NCI-H1417 (cell line): ENCODE measurements at places on chromosomes 3 and 15.
A peak's percentile ranks its signal among the peaks of the same experiment; 100 is the strongest.

DNA sequence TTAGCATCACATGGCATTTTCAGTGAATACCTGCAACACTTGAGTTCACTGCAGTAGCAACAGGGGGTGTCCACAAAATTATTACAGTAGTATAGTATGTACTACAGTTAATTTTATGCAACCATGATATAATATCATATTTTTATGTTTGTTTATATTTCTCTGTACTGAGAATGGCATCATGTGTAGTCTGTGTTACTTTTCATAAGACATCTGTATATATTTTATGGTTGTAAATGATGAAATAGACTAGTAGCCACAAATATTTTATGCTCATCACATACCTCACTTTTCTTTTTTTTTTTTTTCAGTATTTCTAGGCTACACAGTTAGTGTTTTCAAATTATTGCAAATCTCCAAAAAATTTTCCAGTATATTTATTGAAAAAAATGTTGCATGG lies 22.4 kb downstream of the PHLDB2 start:
- DNase-seq, result no peak

- DNase-seq, result no peak
Measured at GRCh38 chr15:57445872-57446271, 69.6 kb downstream of the CGNL1 start.

- no peak for DNase-seq
Measured at GRCh38 chr3:117556646-117557407, 847.2 kb downstream of the TUSC7 start.

DNA sequence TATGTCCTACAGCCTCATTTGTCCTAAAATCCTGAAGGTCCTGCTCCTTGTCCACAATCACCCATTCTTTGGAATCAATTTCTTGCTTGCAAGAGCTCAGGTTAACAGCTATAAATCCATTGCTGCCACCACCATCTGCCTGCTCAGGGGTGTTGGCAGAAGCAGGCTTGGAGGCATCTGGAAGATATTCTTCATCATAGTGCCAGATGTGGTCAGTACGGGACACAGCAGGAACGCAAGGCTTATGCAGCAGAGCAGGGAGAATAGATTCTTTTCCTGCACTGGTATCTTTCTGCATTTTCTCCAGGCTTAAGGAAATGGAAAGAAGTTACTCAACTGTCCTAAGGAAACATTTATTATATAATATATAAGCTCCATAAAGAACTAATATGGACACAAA lies 38.5 kb upstream of the CDAN1 start:
- no peak for DNase-seq

DNA sequence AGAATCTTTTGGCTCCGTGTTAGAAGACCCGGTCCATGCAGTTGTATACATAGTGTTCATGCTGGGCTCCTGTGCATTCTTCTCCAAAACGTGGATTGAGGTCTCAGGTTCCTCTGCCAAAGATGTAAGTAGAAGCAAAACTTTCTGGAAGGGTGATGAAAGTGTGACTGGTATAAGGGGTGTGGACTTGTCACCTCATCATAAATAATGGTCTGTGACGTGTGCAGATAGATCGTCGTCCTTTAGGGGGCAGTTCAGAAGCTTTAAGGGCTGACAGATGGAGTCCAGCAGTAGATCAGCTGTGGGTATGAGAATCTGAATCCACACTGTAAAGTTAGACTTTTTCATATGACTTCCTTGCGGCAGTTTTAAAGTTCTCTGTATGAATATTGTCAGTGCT lies 15.3 kb downstream of the SEC61A1 start:
- no peak for DNase-seq

GRCh38 chr3:190323246-190323626 lies 990 bp upstream of the CLDN1 start:
- no peak for DNase-seq

- DNase-seq, result no peak
Measured at GRCh38 chr3:114379266-114379665, 85.4 kb downstream of the TIGIT start.

GRCh38 chr3:197216169-197216860 lies 82.1 kb downstream of the DLG1 start:
- DNase-seq, result no peak

- no peak for DNase-seq
Measured at GRCh38 chr3:134749802-134750553, 45.1 kb upstream of the EPHB1 start.

DNA sequence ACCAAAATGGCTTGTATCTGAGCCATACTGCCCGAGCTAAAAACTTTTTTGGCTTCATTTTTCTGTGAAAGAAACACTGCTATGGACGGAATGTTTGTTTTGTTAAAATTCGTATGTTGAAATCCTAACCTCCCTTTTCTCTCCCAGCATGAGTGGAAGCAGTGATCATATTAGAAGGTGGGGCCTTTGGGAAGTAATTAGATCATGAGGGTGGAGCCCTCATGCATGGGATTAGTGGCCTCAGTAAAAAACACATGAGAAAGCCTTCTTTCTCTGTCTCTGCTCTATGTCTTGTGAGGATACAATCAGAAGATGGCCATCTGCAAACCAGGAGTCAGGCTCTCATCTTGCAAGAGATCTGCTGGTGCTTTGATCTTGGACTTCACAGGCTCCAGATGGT lies 7.4 kb upstream of the FNDC3B start:
- no peak for DNase-seq

DNA sequence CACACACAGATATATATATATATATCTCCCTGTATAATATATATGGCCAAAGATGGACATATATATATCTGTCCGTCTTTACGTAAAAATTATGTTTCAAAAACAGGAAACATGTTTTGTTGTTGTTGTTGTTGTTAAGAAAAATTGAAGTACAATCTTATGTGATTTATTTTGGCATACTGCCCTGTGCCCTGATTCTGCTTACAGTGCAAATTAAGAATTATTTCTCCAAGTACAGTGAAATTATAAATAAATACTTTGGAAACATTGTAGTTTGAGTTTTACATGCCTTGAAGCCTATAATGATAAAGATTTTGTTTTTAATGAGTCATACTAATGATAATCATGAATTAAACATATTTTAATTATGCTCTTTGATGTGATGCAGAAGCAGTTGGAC lies 994.9 kb downstream of the DIPK2A start:
- no peak for DNase-seq

DNA sequence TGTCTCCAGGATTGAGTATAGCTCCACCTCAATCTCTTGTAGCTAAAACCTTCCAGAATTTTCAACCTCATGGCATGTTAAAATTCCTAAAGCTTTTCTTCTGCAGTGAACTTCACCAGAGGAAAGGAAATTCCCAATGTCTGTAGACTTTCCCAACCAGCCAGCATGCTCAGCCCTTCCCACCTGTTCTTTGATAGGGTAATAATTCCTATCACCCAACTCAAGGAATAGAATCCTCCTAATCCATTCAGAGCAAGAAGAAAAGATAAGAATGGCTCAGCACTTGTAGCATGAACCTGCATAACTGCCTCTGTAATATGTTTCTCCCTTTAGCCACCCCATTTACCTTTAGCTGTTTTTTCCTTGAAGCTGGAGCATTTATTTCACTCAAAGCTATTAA lies 301.8 kb upstream of the GADL1 start:
- no peak for DNase-seq

GRCh38 chr15:70128414-70129140 lies 30.9 kb upstream of the TLE3 start:
- DNase-seq, result no peak

- DNase-seq, result no peak
Measured at GRCh38 chr3:88041005-88041404, 17.8 kb downstream of the CGGBP1 start.

- no peak for DNase-seq
Measured at GRCh38 chr3:185339945-185340344, 23.0 kb upstream of the MAP3K13 start.

DNA sequence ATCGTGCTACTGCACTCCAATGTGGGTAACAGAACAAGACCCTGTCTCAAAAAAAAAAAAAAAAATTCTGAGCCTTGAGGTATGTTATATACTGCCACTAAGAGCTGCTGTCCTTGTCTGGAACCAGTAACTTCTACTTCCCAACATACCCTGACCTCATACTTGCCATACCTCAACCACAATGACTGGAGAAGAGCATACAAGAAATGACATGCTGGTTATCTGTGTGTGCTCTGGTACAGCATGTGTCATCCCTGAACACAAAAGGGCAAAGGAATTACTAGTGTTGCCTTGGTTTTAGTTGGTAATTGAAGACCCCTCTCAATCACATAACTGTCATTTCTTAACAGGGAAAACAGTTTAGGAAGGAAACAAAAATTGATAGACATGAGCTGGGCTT lies 54.5 kb downstream of the MRPS25 start:
- DNase-seq, result no peak

DNA sequence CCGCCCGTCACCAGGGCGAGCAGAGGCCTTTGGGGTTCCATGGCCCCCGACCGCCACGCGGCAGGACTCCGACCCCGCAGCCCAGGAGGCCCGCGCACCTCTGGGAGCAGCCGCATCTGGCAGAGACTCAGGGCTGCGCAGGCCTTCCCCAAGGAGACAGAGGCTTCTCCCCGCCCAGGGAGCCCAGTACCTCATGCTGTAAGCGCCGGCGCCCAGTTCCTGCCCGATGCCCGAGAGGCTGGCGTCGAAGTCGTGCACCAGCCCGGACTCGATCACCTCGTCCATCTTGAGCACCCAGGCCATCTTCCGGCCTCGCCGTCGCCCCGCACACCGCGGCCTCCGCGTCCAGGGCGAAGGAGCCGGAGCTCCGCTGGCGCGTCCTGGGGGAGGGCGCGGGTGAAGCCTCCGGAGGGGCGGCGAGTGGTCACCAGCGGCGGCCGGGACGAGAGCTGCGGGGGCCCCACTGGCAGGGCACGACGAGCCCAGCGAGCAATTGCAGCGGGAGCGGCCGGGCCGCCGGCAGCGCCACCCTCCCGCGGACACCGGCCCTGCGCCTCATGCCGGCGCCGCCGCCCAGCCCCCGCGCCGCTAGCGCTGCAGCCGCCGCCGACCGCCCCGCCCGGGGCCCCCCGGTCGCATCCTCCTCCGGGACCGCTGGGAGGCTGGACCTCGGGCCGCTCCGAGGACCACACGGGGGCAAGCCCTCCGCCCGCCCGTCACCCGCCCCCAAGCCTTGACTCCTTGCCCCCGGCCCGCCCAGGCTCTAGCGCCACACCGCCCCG lies 468 bp downstream of the UBP1 start:
- DNase-seq, result peak; percentile 69

DNA sequence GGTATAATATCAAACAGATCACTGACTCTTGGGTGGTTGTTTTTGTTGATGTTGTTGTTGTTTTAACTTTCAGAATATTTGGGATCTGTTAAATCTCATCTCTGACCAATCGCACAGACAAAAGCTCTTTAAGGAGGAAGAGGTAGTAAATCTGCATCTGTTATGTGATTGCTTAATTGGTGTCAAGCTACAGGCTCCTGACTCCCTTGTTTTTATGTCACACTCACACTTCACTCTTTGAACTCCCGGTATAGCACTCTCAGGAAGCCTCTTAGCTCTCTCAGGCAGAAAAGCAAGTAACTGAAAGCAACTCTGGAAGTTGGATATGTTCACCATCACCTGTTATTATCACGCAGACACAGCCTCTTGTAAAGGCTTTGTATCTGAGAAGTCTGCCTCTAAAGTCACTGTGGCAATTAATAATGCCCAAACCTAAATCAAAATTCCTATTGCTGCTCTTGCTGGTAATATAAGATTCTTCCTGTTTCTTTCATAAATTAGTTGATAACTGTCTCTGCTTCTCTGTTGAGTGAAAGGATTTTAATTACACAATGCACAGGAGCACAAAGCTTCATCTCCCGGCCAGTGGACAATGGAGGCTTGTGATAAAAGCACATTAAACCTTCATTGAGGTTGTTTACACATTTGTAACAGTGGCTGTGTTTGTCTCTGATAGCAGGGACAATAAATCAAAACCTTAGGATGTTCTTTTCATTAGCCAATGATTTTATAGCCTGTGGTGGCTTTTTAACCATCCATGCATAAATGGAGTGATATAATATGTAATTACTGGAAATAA lies 576.7 kb downstream of the MFSD1 start:
- DNase-seq, result peak; percentile 95

- DNase-seq, result no peak
Measured at GRCh38 chr3:5186858-5187155, 700 bp upstream of the EDEM1 start.

GRCh38 chr3:64530434-64531049 lies 157.3 kb downstream of the ADAMTS9 start:
- peak; percentile 15 for DNase-seq

- no peak for DNase-seq
Measured at GRCh38 chr3:138694287-138695007, 85.9 kb downstream of the FAIM start.
